RWPE1 (cell line): ENCODE measurements at places on chromosomes 16 and 17.

DNA sequence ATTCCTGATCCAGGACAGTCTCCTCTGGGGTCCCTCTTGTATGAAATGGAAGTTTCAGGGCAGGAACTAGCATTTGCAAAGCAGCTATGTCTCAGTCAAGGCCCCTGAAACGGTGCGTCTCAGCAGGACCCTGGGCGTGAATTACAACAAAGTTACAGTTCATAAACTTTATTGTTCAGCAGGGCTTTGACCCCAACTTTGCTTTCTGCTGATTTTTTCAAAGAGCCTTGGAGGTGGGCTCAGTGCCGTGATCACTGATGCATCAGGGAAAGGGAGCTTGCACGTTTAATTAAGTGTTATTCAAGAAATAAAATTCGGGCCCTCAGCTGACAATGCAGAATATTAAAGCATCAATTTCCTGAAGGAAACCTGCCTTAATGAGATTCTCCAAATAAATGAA lies 260.1 kb upstream of the C16orf82 start:
- DNase-seq, result no peak

GRCh38 chr16:88685156-88686061 lies 898 bp downstream of the SNAI3 start:
- peak; percentile 64 for DNase-seq

DNA sequence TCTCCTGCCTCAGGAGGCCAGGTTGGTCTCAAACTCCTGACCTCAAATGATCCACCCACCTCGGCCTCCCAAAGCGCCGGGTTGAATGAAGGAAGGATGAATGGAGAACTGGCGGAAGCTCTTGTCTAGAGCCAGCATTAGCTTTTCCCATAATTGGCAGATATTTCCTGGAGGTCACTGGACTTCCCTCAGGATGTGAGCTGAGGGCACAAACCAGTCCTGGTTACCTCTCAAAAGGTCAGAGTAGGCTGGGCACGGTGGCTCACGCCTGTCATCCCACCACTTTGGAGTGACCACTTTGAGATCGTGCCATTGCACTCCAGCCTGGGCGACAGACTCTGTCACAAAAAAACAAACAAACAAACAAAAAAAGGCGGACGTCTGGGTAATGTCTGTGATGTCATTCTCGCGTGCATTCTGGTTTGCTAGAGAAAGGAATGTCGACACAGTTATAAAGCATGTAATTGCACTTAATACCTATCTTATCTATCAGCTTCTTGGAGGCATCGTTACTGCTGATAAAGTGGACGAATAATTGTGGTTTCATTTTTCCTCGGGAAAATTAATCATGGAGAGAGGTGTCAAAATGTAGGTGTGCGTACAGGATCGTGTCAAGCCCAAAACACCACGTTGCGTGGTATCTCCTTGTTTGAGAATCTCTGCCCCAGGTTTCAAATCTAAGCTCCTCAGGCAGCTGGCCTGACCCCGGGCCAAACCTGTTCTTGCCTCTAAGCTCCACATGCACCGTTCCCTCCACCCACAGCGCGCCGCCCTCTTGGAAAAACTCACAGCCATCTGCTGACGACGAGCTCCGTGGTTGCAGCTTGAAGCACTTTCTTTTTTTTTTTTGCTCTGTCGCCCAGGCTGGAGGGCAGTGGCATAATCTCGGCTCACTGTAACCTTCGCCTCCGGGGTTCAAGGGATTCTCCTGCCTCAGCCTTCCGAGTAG lies 6.4 kb upstream of the CRK start:
- DNase-seq, result no peak

GRCh38 chr17:48055531-48056245 lies 7.5 kb downstream of the NFE2L1 start:
- no peak for DNase-seq

DNA sequence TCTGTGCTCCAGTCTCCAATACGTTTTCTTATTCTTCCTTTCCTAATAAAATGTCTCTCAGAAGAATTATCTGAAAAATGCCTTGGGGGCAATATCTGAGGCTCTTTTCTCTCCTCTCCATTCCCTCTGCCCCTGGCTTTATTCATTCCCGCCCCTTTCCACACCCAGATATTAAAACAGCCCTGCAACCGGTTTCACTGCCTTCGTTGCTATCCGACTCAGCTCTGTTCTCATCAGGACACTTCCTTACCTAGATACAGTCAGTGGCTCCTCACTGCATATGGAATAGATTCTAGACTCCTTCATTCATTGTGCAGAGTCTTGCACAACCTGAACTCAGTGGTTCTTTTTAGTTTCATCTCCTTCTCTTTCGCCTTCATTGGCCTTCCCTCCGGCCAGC lies 52.0 kb upstream of the TEKT3 start:
- DNase-seq, result no peak

GRCh38 chr17:80794281-80795089 lies 197.2 kb upstream of the CHMP6 start:
- no peak for DNase-seq

DNA sequence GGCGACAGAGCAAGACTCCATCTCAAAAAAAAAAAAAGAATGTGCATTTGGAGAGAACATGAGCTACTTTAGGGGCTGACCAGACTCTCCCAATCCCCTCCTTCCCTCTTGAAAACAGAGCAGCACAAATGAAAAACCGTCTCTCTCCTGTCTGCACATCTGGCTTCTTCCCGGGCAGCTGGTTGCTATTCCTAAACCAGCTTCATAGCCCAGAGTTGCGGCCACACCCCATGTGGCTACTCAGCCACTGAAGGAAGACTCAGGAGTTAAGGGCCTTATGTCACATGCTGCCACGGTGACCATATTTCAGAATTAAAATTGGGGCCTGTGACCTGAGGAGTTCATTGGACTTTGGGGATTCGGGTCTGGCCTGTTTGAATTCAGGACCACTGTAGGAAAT lies 48.3 kb downstream of the KATNIP start:
- no peak for DNase-seq

GRCh38 chr16:80317116-80317515 lies 223.7 kb upstream of the DYNLRB2 start:
- DNase-seq, result no peak

DNA sequence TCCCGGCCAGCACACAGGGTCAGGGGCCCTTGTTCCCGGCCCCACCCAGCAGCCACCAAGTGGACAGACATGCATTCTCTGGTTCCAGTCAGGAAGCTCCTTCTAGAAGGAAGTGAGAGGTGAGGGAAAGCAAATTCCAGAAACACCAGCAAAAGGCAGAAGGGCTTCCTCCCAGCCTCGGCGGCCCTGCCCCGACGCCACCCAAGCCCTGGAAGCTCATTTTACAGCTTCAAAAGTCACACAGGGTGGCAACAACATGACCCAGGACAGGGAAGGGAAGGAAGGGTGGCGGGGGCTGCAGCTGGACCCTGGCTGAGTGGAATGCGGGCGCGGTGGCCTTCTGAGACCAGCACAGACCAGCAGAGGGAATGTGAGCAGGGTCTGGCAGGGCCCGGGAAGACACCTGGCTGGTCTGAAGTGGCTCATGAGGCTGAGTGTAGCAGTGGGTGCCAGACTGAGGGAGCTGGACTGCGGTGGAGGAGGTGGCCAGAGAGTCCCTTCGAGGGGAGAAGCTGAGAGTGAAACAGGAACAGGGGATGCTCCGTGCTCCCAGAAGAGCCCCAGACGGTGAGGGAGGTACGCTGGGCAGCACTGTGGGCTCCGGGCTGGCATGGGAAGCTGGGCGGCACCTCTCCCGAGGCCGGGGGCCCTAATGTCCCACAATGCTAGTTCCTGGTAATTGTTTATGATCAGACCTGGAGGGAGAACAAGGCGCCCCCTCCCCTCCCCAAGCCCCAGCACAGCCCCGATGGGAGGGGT lies 1.9 kb upstream of the UNC13D start:
- DNase-seq, result no peak

- DNase-seq, result no peak
Measured at GRCh38 chr16:4198816-4199215, 43.1 kb downstream of the SRL start.

GRCh38 chr16:56260378-56261160 lies 69.3 kb downstream of the GNAO1 start:
- DNase-seq, result no peak

DNA sequence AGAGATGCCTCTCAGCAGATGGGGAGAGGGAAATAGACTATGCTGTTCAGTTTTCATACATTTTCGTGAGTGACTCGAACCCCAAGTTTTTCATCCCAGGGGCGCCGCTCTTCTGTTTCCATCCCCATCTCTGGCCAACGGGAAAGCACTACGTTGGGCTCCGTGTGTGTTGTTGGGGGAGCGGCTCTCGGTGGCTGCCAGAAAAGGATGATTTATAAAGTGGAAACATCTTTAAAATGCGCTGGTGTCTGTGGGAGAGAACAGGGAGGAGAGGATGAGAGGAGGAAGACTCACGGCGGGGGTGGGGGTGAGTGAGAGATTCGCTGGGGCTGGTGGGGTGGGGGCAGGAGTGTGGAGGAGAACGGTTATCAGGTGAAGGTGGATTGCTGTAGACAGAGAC lies 5.8 kb downstream of the TBX4 start:
- no peak for DNase-seq

- DNase-seq, result peak; percentile 23
Measured at GRCh38 chr17:59367657-59368045, 36.2 kb downstream of the YPEL2 start.

GRCh38 chr17:3643889-3644349 lies 7.4 kb downstream of the CTNS start:
- no peak for DNase-seq

GRCh38 chr17:51734462-51734861 lies 424.1 kb downstream of the CA10 start:
- DNase-seq, result peak; percentile 30

GRCh38 chr17:65895969-65896368 lies 296.0 kb downstream of the CEP112 start:
- DNase-seq, result no peak

- DNase-seq, result no peak
Measured at GRCh38 chr16:80457871-80458270, 82.9 kb upstream of the DYNLRB2 start.

GRCh38 chr17:4554441-4554996 lies 665 bp downstream of the MYBBP1A start:
- DNase-seq, result no peak

- DNase-seq, result no peak
Measured at GRCh38 chr16:21166561-21166961, 8.1 kb downstream of the LDAF1 start.

GRCh38 chr17:72604518-72604917 lies 483.7 kb downstream of the SOX9 start:
- no peak for DNase-seq

DNA sequence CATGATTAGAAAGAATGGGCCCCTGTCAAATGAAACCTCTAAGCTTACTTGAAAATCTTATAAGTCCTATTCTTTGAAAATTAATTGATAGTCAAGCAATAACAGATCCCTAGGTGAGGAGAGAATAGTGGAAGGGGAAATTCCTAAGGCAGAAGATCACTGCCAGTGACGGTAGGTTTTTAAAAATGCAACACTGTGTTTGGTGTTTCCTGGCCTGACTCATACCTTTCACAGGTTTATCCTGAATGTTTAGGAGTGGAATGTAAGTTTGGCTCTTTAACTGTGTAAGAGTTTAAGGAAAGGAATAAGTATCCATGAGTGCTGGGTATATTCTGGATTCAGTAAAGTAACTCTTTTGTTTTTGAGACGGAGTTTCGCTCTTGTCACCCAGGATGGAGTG lies 23.8 kb downstream of the HAPSTR1 start:
- DNase-seq, result peak; percentile 82

DNA sequence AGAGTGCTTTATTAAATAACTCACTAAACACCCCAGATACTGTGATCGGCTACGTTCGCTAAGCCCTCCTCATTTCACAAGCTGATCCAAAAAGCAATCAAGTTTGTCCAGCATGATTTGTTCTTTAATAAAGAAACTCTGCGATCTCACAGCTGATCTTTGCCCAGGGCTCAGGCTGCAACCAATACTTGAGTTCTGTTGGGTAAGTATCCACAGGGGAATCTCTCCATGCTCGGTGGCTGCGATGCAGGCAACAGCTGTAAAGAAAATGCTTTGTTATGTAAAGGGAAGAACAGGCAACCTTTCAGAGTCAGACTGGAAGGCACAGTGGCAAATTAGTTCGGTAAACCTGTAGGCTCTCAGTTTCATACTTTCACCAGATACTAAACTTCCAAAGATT lies 67.5 kb downstream of the SHISA6 start:
- DNase-seq, result no peak

GRCh38 chr16:83831456-83831987 lies 23.7 kb downstream of the HSBP1 start:
- DNase-seq, result no peak

DNA sequence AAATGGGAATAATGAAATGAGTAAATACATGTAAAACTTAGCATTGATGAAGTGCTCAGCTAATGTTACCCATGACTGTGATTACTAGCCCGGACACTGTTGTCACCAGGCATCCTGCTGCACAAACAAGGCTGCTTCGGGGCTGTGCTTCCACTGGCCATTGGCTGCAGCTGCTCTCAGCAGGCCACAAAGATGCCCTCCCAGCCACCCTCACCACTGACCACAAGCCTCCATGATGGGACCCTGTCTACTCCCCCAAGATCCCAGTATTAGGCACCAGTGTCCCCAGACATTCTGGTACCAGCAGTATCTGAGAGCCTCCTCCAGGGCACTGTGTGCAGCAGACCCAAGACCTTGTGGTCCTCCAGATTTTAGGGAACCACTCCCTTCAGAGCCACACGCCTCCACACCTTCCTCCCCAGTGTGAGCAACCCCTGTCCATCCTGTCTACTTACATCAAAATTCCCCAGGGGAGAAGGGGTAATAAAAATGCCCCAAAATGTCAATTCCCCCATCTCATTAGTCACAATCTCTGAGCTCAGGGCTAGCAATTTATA lies 19.7 kb upstream of the NUP93 start:
- DNase-seq, result no peak

GRCh38 chr17:28944862-28945741 lies 6.2 kb downstream of the PHF12 start:
- no peak for DNase-seq

- DNase-seq, result no peak
Measured at GRCh38 chr17:27996202-27997043, 46.1 kb upstream of the NLK start.

- DNase-seq, result no peak
Measured at GRCh38 chr16:57192146-57192545, 6.0 kb downstream of the RSPRY1 start.

GRCh38 chr16:58556678-58557077 lies 41.4 kb downstream of the SETD6 start:
- DNase-seq, result no peak

- no peak for DNase-seq
Measured at GRCh38 chr17:19385521-19385983, 1.4 kb downstream of the MFAP4 start.

GRCh38 chr16:86261379-86261778 lies 248.9 kb upstream of the FOXF1 start:
- peak; percentile 36 for DNase-seq

GRCh38 chr17:1830288-1830687 lies 483 bp downstream of the RPA1 start:
- peak; percentile 15 for DNase-seq

DNA sequence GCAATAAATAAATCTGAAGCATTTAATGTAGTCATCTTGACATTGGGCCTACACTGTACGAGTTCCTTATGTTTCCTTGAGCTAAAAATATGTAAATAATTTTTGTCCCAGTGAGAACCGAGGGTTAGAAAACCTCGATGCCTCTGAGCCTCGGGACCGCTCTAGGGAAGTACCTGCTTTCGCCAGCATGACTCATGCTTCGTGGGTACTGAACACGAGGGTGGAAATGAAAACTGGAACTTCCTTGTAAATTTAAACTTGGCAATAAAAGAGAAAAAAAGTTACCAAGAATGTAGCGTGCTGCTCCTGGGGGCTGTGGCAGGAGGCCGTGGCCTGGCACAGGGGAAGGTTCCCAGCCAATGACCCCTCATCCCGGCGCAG lies 74.1 kb downstream of the SOCS1 start:
- no peak for DNase-seq

- DNase-seq, result peak; percentile 73
Measured at GRCh38 chr17:12041312-12041711, 20.6 kb downstream of the MAP2K4 start.

- DNase-seq, result peak; percentile 38
Measured at GRCh38 chr17:1029196-1029921, 32.4 kb downstream of the TIMM22 start.
